ENCODE measurements at places on chromosomes 1 and 21. TPM values are rescaled to one million over a fixed set of nuclear protein-coding genes. Genes with fewer than 3 reads are reported as not detected.

Gene OR2T11
- not detected for total RNA-seq

Gene HAO2
- not detected for total RNA-seq

Gene RIPK4
- total RNA-seq: 46.8 TPM

Gene MAN1C1
- total RNA-seq: 8.9 TPM

Gene DNAJC28
- 1.8 TPM for total RNA-seq

Gene ELOVL1
- total RNA-seq: 82.8 TPM

Gene LRRC38
- 0.50 TPM for total RNA-seq
